ENCODE measurements at places on chromosomes 12 and 14.

DNA sequence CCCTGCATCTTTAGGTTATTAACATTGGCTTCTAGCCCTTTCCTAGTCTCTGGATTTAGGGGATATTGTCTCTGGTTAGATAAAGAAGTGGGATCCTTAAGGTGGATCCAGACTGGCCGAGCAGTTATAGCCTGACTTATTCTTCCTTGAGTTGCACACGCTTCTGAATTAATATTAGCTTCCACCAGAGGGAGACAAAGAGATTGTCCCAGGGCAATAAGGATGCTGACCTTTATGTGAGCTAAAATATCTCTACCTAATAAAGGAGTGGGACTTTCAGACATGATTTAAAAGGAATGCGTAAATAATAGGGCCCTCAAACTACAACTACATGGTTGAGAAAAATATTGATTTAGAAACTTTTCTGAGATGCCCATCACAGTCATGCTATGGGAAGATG, 139.7 kb downstream of the SLCO1B3 start:
- DNase-seq = peak; percentile 37

DNA sequence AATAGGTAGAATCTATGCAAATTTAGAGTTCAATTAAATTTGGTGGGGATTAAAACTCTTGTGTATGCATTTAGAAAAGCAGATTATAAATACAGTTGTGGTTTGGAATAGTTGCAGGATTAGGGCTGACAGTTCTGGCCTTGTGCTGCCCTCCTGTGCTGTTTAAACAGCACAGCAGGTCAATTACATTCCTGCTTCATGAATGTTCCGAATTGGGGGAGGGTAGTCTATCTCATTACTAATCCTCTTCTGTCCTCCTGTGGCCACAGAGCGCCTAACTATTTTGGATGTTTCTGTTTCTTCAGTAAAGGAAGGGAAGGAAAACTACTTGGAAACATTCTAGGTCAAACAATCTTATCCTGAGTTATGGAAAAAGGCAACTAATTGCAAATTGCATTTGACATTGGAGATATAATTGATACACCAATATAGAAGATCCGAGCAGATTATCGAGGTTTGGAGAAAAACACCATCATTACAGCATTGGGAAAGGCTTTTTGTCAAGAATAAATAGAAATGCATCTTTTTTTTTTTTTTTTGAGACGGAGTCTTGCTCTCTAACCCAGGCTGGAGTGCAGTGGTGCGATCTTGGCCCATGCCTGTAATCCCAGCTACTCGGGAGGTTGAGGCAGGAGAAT, 8.7 kb upstream of the GPR19 start:
- DNase-seq = peak; percentile 86

GRCh38 chr12:122560138-122560537, 33.1 kb downstream of the KNTC1 start:
- DNase-seq = no peak

- DNase-seq = no peak
Observed at GRCh38 chr12:120259418-120260202, 5.9 kb downstream of the PXN start.

GRCh38 chr12:99809909-99810308, 162.4 kb downstream of the GARIN6 start:
- DNase-seq = no peak

- peak; percentile 23 for DNase-seq
Observed at GRCh38 chr14:57060276-57060955, 208.3 kb downstream of the EXOC5 start.

GRCh38 chr12:123127182-123127495, 23.8 kb downstream of the PITPNM2 start:
- DNase-seq = no peak

- DNase-seq = no peak
Observed at GRCh38 chr12:106436164-106436563, 78.6 kb downstream of the POLR3B start.

DNA sequence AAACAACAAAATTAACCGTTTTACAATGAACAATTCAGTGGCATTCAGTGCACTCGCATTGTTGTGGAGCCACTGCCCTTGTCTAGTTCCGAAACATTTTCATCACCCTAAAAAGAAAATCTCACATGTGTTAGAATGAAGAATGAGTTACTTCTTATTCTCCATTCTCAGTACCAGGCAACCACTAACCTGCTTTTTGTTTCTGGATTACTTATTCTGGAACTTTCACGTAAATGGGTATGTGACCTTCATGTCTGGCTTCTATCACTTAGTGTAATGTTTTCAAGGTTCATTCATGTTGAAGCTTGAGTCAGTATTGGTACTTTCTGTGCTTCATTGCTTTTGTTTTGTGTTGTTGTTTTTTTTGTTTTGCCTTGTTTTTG, 15.6 kb downstream of the RCOR1 start:
- no peak for DNase-seq

- no peak for DNase-seq
Observed at GRCh38 chr12:26055087-26055486, 69.8 kb downstream of the BHLHE41 start.

- no peak for DNase-seq
Observed at GRCh38 chr14:104967386-104968152, 10.6 kb downstream of the AHNAK2 start.

DNA sequence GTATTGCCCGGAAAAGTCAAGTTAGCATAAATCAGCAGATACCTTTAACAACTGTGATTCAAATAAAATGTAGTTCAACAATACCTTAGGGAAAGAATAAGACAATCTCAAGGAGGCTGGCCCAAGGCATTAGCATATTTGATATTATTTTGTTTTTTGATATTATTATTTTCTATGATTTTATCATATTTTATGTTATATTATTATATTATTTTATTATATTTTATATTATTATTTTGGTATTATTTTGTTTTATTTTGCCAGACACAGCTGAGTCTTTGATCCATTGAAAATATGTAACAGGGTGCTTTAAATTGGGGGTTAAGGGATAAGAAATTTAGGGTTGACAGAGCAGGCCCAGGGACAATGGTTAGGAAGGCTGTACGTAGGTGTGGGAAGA, 607.9 kb upstream of the USP15 start:
- DNase-seq = no peak

DNA sequence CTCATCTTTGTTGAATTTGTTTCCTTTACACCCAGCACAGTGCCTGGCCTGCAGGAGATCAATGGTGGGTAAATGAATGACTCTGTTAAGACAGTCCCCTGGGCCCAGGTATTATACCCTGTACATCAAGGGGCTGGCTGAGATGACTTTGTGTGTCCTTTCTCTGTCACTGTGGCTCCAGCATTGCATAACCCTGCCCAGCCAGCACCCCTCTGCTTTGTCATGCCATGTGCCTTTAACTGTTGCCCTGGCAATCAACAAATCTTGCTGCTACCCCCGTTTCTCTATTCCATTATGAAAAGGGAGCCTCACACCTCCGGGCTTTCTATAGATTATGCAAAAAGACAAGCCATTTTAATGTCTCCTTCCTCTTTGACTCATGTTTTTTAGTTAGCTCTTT, 7.6 kb upstream of the FLVCR2 start:
- no peak for DNase-seq

DNA sequence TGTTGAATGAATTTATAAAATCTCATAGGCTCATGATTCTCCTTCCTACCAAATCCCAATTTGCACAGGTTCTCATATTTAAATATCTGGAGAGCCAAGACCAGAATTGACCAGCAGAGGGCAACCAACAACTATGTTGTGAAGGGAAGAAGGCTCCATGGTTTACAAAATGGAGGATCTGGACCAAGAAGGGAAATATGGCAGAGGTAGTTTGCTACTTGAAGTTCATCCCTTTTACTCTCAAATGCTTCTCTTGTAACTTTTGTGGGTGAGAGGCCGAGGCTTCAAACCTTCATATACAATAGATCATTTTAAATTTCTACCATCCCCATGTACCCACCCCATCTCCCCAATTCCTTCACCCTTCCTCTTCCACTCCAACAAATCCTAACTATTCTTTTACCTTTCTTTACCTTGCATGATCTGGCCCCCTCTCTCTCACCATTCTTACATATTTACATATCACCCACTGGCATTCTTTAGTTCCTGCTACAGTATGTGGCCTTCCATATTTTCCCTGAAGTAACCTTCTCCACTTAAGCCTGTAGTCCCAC, 3.8 kb upstream of the SMARCC2 start:
- peak; percentile 69 for DNase-seq

DNA sequence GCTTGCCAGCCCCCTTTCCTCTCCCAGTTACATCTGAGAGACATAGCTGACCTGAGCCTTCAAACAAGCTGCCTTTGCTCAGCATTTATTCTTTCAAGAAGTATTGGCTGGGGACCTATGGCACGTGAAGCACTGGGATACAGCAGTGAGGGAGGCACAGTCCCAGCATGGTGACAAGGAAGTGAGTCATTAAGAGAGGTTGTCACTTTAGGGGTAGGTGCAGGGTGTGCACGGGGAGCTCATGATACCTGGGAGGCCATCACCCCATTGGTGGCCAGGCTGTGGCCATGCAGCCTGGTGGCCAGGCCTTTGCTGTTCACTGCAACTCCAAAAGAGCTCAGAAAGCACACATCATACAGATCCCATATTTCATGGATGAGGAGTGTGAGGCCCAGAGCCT, 5.7 kb upstream of the KRT75 start:
- no peak for DNase-seq

GRCh38 chr14:45786266-45786665, 533.3 kb upstream of the MIS18BP1 start:
- no peak for DNase-seq
